ENCODE measurements at places on chromosomes 5 and 9.

DNA sequence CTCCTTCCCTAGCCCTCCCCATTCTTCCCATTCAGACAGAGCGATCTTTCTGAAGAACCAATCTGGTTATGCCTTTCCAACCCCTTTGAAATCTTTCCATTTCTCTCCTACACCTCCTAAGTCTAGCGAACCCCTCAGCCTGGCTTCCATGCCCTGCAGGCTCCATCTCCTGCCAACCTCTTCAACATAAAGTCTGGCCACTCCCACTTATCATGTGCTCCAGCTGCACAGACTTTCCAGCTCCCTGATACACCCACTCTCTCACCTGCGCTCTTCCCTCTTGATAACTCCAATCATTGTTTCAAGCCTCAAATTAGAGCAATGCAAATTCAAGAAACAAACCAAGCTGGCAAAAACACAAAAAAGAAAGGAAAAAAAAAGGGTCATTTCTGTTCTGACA, 3.8 kb upstream of the ORM1 start:
- no peak for DNase-seq

DNA sequence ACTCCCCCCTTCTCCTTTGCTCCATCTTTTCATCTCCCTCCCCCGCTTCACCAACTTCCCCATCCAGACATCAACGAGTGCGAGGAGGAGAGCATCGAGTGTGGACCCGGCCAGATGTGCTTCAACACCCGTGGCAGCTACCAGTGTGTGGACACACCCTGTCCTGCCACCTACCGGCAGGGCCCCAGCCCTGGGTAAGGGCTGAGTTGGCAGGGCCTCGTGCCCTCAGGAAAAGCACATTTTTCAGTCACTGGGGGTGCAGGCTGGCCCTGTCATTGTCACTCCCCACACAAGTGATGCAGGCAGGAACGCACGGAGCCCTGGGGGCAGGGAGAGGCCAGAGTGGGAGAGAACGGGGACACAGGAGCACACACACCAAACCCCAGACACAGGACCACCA, 12.4 kb upstream of the ASS1 start:
- DNase-seq = no peak

DNA sequence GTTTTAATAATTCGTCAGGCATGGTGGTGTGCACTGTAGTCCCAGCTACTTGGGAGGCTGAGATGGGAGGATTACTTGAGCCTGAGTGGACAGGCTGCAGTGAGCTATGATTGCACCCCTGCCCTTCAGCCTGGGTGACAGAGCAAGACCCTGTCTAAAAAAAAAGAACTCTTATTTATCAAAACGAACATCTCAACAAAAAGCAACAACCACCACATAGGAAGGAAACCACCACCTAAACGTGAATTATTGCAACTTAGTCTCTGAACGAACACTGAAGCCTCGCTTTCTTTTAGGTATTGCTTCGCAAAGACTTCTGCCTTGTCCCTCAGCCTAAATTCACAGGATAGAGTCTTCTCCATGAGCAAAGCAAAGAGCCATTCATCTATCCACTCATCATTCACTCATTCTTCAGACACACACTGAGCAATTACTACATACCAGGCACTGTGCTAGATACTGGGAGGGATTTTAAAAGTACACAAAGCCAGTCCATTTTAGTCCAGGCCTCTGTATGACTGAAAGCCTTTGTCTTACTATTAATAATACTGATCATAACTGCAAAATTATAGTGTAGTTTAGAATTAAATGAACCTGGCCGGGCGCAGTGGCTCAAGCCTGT, 57.4 kb downstream of the THBS4 start:
- no peak for DNase-seq

- no peak for DNase-seq
Observed at GRCh38 chr9:87760529-87760928, 34.6 kb downstream of the CTSL start.

DNA sequence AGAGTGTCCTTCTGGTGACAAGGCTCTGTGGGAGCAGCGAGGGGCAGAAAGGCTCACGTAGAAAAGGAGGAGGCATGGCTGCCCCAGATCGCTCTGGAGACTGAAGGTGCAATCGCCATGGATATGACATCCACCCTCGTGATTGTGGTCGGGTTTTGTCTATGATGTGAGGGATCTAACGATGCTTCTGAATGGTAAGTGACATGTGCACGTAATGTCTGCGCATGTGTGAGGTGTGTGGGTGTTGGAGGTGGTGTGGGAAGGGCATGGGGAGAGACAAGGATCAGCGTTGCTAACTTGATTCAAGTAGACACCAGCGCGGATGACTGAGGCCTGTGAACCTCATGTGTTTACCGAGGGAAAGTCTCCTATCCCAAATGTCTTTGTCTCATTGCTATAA, 20.2 kb downstream of the IRX1 start:
- DNase-seq = no peak

GRCh38 chr9:5364294-5365024, 24.8 kb upstream of the RLN1 start:
- no peak for DNase-seq

- DNase-seq = no peak
Observed at GRCh38 chr5:112388074-112388473, 31.0 kb downstream of the EPB41L4A start.

DNA sequence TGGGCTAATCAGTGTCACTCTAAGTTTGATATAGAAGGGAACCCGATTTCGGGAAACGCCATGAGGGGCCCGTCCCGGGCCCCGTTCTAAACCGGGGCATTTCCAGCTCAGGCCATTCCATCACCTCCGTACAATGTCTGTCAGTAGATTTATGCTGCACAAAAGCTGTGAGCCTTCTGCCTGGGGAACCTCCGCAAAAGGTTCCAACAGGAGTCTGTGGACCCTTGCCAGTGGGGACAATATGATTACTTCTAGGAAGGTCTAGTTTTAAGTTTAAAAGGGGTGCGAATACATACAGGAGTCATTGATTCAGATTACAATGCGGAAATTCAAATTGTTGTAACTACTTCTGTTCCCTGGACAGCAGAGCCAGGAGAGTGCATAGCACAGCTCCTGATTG, 57.6 kb downstream of the RAPGEF1 start:
- DNase-seq = no peak

- no peak for DNase-seq
Observed at GRCh38 chr5:6762116-6762515, 48.9 kb downstream of the TENT4A start.

- DNase-seq = no peak
Observed at GRCh38 chr9:81074221-81074620, 615.1 kb downstream of the TLE1 start.

DNA sequence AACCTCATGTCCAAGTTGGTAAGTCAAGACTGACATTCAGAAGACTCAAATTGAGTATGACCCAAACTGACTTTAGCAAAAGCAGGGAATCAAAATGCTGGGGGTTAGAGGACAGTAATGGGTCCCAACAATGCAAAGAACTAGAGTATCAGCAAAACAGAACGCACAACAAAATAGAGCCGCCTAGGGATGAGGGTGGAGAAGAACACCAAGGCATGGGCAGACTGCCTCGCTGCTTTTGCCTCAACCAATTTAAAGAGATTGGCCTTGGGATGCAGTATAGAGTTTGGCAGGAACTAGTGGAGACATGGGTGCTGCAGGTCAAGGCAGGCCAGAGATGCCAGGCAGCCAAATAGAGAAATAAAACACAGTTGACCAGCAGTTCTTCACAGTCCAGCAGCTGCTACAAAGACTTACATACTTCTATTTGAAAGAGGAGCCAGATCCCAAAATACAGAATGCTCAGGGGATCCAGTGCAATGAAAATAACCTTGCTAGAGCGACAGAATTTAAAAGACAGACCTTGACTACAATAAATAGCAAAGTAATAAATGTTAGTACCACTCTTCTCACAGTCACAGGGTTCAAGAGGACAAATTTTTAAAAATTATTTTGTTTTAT, 83.9 kb upstream of the NIPBL start:
- no peak for DNase-seq

DNA sequence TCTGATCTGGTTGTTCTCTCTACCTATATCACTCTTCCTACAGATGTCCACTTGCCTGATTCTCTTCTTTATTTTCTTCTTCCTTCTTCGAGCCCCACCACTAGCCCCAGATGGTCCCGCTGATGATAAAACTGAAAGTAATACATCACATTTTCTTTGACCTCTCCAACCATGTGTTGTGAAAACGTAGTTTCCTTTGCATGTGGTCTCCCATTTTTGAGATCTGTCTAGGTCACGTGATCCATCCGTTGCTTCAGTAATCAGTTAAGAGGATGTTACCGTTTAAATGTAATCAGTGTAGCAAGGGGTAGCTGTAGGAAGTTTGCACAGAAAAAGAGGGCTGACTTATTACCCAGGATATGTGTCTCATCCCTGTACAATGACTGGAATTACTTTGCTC, 426.3 kb upstream of the TLE4 start:
- DNase-seq = no peak

DNA sequence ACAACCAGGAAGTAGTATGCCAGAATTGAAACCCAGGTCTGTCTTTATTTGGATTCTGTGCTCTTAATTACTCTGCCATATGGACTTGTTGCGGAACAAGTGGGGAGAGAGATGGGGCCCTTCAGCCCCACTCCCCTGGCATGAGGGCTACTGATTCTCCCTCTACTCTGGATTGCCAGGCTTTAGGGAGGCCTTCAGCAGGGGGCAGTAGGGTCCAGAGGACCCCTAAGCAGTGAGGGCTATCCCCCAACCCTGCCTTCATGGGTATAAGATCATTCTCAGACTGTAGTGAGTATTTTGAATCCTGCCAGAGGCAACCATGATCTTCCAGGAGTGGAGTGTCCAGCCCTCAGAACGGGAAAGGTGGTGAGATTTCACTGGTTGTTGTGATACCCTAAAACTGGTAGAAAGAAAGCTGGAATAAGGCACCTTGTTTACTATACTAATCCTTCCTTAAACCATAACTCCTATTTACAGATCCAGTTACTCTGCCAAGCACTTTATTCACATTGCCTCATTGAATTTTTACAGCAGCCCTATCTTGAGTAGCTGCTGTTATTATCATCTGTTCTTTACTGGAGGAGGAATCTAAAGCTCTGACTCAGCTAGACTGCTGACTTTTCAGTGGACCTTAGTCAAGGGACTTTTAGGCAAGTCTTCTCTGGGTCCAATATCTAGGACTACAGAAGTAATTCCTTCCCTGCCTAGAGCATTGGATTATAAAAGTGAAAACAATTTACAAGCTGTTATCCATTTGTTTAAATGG, 31.3 kb upstream of the LARP1 start:
- no peak for DNase-seq

DNA sequence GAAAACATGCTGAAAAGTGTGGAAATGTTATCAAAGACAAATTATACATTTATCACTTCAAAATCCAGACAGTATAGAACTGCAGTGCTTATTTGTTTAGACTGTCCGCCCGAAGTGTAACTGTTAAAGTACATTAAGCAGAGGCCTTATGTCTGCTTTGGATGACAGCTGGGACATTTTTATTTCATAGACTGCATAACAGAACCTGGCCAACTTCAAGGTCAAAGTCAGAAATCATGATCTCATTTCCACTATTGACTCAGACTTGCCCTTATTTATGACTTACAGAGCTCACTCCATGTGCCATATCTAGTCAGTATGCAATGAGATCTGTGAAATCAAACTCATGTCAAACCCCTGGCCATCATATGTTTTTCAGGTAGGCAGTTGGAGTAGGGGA, 87.7 kb downstream of the RAB3C start:
- DNase-seq = no peak

DNA sequence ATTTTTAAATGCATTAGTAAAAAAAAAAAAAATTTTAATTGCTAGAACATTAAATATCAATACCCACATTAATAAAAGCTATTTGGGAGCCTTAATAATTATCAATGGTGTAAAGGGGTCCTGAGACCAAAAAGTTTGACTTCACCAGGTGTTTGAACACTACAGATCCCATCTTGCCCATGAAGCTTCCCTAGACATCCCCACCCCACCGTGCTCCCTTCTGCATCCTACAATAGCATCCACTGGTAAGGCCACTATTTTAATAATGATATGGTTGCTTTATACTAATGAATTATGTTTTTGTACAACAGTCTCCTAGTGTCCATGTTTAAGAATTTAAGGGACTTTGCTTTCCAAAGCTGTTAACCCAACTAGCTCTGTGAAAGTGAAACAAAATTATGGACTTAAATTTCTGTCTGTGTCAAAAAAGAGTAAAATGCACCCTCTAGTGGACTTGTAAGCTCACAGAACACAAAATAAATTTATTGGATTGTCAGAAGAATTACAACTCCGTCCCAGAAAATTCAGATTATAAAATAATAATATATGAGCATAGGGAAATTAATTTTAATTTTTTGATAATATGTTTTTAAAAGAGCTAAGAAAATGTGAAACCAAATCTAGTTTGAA, 76.0 kb downstream of the ARL15 start:
- DNase-seq = peak; percentile 74

- no peak for DNase-seq
Observed at GRCh38 chr5:168699002-168699401, 119.8 kb upstream of the PANK3 start.

GRCh38 chr5:1883120-1883924, 597 bp upstream of the IRX4 start:
- DNase-seq = no peak

GRCh38 chr5:124232515-124232914, 513.9 kb downstream of the ZNF608 start:
- no peak for DNase-seq

- no peak for DNase-seq
Observed at GRCh38 chr9:83299094-83299493, 236.2 kb upstream of the RASEF start.

DNA sequence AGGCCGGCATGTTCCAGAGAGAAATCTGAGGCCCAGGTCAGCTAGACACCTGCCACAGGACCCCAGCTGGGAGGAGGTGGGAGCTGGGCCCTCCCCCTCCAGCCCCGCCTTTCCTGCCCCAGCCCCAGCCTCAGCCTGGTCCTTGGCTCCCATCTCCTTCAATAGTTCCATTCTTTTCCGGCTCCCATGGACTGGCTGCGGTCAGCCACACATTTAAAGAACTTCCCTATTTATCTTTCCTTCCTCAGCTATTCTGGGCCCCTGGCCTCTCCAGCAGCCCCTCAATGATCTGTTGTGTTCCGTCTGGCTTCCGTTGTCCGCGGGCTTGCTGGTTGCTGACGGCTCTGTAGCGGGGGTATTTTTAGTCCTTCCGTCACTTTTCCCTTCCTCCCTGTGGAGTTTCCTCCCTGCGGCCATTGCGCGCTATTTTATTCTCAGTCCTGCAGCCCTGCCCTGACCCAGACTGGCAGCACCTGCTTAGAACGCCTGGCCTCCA, 73.8 kb downstream of the AMBP start:
- DNase-seq = peak; percentile 96

DNA sequence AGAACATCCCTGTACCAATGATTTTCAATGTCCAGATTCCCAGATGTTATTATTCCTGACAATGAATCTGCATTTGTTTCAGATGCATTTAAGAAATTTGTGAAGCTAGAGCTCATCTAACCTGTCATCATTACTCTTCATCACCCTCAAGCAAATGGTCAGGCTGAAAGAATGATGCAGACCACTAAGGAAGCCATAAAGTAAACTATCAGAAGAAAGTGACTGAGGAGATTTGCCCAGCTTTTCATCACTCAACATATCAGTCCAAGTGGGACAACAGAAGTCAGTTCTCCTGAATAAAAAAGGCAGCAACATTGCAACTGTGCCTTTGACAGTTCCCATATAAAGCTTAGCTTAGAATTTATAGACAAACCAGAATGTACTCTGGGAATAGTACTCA, 419.9 kb downstream of the PDE4D start:
- no peak for DNase-seq

- DNase-seq = no peak
Observed at GRCh38 chr5:126763371-126763770, 13.6 kb upstream of the LMNB1 start.

- DNase-seq = no peak
Observed at GRCh38 chr9:134678666-134679443, 37.3 kb downstream of the COL5A1 start.
